Diencephalon (tissue), 1 donor: ENCODE measurements at places on chromosomes 2 and 18. TPM values are rescaled to one million over a fixed set of nuclear protein-coding genes. Genes with fewer than 3 reads are reported as not detected.

MRO gene
- total RNA-seq: 1.6 TPM

CCDC141 gene
- total RNA-seq: 3.5 TPM

FBLN7 gene
- total RNA-seq: 6.2 TPM

KCNG2 gene
- 0.69 TPM for total RNA-seq

MCFD2 gene
- 61.1 TPM for total RNA-seq

GAL3ST2 gene
- total RNA-seq: 0.69 TPM

RHOB gene
- 208 TPM for total RNA-seq

GALNT14 gene
- total RNA-seq: 20.5 TPM

PROM2 gene
- 2.1 TPM for total RNA-seq
